Lung microvascular endothelial cell (primary cell): ENCODE measurements at places on chromosomes 12 and 14.

DNA sequence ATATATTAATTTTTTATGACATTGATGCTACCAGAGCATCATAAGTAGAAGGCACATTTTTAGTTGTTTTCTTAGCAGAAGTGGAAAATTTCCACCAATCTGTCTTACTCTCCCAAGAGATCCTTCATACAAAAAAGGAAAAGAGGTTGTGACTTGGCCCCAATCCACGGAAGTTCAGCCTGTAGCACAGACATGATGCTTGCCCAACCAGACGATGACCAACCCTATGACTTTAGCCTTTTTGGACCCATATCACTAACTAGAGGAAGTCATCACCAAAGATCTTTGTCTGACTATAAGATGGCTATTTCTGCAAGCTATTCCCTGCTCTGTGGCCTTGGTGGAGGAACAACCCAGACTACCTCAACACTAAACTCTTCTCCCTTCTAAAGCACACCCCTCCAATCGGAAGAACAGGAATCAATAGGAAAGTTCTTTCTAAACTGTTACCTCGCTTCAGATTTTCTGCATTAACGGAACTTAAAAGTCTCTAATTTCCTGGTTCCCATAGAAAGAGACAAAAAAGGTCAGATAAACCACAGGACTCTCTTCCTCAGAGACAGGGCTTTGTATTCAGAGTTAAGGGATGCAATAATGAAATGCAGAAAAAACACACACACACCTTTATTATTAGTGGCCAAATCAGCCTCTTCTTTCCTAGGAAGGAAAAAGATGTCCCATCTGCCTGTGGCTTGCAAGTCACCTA is 4.1 kb upstream of the RHOJ start:
- DNase-seq = peak; percentile 78

DNA sequence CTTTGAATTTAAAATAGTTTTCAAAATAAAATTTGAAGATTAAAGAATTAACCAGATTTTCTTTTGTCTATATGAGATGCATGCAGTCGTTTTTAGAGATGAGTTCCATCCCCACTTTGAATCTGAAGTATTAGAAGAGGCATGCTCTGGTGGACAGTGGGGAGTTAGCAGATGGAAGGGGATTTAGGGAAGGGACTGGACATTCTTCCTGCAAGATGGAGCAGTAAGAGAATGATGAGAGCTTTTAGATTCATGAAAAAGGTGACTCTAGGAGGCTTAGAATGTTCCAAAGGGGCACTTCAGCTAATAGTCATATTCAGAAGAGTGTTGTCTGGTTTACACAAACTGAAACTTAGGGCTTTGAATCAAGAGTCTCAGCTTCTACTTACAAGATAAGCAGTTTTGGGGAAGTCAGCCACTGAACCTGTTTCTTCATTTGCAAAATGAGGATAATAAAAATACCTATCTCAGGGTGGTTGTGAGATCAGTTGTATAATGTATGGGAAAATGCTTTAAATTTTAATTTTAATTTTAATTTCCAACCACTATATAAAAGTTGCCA is 3.7 kb downstream of the ZBTB1 start:
- DNase-seq = no peak

DNA sequence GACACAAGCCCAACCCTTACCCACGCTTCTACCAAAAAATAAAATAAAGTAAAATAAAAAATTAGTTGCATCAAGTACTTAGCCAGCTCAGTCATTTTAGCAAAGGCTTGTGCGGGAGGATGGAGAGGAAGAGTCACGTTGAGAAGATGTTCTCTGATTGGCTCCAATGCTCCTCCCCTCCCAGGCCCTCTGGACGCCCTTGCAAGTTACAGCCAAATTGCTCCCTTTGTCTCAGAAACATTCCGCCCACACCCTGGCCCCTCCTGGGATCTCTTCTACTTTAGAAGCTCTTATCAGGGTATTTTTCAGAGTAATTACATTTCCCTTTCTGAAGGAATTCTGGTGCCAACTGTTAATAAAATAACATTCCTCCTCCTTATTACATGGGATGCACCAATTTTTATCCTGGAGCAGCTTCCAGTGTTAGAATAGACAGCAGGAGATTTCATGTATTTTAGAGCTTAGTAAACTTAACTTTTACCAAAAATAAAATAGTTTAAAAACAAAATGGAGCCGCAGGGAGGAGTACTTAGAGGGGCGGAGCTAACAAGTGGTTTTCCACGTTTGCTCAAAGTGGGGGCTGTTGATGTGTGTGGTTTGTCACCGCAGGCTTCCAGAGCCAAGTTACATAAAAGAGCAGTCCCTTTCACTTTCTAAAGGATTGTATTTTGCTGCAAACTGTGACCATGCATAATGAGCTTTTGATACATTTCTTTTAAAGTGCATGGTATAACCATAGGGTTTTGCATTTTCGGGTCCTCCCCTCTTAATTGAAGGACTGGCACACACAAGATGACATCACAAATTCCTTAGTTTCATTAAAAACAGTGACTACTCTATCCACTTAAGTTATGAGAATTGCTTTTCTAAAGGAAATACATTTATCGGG is 71.7 kb upstream of the RAP1B start:
- peak; percentile 81 for DNase-seq

DNA sequence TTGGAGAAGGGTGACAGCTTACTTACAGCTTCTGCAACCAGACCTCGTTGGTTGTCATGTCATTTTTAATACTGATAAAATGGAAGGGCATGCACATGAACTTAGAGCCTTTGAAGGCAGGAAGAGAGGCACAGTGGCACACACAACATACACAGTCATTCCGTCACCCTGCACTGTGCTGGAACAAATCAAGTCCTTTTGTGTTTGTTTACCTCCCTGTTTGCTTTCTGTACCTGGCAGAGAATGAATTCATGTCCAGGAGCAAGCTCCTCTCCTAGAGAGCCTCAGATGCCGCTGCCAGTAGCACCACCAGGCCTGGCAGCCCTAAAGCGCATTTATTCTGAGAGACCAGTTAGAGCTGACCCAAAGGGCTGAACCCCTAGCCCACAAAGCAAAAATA is 460.3 kb downstream of the EGLN3 start:
- no peak for DNase-seq

DNA sequence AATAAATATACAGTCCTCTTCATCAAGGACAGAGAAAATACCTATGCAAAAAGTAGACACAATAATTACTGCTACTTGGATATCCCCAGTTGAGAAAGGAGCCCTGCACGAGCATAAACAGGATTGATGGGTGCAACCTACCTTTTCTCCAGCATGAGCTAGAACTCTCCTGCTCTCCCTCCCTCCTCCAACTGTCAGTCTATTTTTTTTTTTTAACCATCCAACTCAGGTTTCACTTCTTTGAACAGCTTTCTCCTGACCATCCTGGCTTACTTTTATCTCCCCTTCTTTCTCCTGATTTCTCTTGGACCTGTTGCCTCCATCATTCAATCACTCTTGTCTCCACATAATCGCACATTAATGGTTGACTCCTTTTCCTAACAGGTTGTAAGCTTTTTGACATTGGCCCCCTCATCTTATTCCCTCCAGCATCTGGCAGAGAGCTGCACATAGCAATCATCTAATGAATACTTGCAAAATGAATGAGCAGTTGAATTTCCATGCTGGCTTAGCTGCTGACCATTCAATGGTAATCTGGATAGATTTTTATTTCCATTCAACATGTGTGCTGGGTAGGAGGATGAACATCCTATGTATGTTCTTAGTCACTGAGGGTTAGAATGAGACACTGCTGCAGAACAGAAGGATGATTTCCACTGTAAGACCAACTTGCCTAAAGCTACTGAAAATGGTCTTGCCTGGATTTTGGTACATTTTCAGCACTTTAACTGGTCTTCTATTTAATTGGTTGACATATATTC is 24.4 kb downstream of the MYBPC1 start:
- no peak for DNase-seq

- no peak for DNase-seq
Measured at GRCh38 chr14:34733245-34733644, 18.9 kb upstream of the CFL2 start.

DNA sequence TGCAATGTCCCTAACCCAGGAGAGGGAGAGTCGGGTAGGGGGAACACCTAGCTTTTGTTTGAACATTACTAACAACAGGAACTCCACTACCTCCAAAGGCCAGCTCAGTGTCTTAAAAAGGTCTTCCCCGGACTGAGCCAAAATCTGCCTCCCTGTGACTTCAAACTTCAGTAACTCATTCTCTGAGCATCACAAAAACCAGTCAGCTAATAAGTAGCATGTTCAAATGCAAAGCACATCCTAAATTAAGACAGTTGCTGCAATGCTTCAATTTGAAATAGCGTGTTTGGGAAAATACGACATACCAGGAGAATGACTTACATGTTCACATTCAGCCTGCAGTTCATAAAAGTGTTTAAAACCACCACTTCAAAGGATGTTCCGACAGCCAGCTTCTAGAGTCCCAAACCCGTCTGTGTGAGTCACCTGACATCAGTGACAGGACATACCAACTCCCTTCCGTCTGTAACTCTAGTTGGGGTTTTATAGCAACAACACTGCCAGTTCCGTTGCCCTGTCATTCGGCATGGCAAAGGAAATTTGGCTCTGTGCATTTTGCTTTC is 13.0 kb downstream of the ZFP36L1 start:
- DNase-seq = peak; percentile 73

DNA sequence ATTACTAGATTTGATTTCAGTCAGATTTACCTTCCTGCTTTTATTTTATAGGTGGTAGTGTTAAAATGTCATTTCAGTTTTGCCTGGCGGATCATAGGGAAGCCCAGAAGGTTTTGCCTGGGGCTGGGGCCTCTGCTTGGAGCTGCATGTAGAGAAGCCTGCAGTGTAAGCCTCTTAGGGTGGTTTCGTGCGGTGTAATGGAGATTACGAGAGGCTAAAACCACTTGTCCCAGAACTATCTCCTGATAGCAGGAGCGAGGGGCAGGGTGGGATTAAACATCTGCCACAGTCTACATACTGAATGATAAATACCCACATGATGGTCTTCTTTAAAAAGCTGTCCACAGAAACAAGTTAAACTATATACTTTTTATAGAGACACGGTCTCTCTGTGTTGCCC is 35.0 kb upstream of the DICER1 start:
- DNase-seq = no peak

DNA sequence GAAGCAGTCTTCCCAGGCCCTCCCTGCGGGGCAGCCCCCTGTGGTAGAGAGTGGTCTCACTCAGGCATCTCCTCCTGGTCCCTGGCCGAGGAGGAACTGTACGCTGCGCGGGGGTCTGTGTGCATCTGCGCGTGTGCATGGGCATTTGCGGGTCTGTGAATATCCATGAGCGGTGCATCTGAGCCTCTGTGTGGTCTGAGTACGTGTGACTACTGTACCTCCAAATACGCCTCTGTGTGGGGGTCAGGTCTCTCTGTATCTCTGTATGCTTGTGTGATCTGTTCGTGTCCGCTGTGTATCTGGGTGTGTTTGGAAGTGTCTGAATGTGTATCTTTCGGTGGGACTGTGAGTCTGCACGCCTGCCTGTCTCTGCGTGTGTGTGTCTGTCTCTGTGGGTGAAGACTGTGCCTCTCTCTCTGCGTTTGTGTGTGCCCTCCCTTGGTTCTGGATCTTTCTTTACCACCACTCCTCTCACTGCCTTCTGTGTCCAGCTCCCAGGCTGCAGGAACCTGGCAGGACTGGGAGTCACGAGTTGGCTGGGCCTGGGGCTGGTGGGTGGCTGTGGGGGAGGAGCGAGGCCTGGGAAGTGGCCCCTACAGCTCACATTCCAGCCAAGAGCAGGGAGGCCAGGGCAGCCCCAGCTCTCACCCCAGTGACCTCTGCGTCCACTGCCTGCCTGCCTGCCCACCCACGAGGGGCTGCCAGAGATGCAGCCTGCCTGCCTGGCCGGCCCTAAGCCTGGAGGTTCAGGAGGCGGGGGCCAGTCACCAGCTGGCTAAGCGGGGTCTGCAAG is 1.1 kb upstream of the PGF start:
- no peak for DNase-seq

- DNase-seq = no peak
Measured at GRCh38 chr12:85357609-85358008, 77.6 kb downstream of the ALX1 start.

DNA sequence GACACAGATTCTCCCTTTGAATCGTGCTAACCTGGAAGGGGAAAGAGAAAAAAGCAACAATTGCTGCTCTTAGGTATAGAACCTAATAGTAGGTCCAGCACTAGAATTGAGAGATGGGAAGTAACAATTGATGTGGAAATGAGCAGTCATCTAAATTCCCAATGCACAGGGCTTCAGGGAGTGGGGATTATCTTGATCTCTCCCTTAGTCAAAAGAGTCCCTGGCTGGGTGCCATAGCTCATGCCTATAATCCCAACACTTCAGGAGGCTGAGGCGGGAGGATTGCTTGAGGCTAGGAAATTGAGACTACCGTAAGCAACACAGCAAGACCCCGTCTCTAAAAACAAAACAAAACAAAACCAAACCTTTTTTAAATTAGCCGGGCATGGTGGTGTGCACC is 4.0 kb downstream of the APOBEC1 start:
- no peak for DNase-seq

DNA sequence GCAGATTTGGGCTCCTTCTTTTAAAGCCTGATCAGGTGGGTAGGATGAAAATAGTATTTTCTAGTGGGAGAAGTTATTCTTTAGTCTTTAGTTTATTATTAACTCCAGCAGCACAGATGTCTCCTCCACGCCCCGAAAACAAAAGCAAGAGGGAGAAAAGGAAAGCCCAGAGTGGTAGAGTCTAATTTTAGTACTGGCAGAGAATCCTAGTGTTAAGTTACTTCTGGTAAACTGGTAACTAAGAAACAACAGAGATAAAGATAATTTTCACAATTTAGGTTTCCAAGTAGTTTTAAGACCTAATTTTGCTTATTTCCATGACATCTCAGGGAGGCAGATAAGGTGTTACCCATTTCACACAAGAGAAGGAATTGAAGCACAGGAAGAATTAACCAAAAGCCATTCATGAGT is 16.3 kb downstream of the ATP5MC2 start:
- no peak for DNase-seq

GRCh38 chr14:53304726-53305381 is 151.7 kb upstream of the DDHD1 start:
- no peak for DNase-seq

GRCh38 chr12:53612978-53613377 is 13.2 kb downstream of the ATF7 start:
- no peak for DNase-seq

DNA sequence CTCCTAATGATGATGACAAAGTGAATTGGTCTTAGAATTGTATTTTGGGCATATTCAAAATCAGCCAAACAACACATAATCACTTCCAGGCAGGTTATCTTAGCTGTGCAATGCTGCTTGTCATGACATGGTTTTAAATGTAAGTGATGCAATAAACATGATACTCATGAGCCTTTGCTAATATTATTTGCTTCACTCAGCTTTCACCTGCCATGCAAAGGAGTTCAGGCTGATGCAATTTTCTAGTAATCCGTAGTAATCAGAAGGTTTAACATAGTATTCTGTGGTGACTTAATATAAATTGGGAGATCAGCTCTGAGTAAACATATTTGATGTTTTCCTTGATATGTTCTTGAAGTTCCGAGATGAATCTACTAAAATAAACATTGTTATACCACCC is 29.1 kb downstream of the TMEM260 start:
- DNase-seq = no peak

GRCh38 chr12:110565894-110566871 is 16.9 kb downstream of the PPTC7 start:
- DNase-seq = no peak

DNA sequence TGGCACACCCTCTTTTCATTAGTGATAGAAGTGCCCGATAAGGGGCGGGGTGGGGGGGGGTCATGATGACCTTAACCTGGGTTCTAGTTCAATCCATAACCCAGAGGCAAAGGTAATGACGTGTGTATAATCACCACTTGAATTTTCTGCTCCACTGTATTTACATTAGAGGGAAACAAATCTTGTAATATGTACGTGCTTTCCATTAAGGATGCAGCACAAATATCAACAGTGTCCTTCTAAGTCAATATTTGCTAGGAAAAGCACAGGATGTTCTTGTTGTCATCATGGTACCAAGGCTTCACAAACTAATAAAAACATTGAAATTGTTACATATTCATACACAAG is 121.2 kb upstream of the SLC38A2 start:
- no peak for DNase-seq
